Activated T-helper 1 cell treated with Interleukin-2 at 50 U/mL for 16 hours (primary cell): ENCODE measurements at places on chromosomes 3 and 15.

DNA sequence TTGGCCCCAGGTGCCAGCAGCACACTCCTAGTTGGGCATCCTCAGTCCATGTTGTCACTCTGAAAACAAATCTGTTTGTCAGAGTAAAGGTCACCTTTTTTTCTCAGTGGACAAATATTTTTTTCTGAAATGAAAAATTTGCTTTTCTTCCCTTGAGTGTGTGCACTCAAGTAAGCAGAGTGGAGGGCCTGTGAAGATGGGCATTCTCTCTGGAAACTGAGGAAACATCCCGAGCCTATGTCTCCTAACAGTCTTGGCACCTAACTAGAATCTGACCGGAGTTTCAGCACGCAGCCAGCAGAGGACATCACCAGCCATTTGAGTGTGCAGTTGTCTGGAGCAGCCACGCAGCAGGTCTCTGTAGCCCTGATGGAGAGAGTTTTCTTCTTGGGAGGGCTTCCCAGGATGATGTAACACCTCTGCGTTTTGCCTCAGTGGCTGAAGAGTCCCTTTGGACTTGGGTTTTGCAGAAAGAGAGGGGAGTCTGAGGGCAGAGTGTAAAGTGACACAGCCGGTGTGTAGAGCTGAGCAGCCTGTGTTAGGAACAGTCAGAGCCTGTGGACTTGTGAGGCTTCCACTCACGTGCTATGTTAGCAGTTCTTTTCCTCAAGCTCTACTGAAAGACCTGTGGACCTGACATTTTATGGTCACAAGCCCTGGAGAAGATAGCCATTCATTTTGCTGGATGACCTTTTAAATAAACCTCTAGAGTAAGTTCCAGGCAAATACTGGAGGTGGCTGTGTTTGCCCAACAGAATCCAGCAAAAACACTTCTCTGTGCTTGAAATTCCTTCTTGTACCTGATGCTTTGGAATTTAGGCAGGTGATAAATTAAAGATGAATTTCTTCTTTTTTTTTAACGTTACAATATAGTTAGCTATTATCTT lies 51.6 kb downstream of the ABHD2 start:
- no peak for DNase-seq

DNA sequence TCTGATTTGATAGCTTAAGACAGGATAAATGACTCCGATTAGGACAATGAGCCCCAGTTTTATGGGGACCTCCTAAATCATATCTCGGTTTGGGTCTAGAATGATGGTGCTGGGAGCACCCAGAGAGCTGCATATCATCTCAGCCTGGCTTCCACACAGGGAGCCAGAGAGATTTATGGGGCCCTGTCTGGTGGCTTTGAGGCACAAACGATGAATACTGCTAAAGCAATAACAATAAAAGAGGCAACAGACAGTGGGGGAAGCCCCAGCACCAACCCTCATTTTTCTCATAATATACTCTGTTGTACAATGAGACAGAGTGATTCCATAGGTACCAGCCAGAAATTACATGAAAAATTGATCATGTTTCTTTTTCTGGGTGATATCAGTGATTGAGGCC lies 889.0 kb upstream of the CFAP20DC start:
- no peak for DNase-seq

- no peak for DNase-seq
Observed at GRCh38 chr15:70140543-70141375, 43.0 kb upstream of the TLE3 start.

DNA sequence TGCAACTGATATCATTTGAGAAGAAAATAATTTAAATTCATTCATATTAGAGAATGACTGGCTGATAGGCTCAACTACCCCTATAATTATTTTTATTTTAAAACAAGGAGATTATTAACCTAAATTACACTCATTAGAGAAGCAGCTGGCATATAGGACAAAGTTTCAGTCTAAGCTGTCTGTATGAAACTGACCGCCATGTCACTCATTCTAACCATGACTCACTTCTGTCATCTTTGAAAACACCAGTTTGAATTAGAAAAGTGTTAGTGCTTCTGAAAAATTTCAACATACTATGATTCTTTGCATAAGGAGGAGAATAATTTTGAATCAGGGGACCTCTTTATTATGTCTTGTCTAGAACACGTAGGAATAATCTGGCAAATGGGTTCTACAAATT lies 1058.5 kb downstream of the ROBO2 start:
- DNase-seq, result no peak

DNA sequence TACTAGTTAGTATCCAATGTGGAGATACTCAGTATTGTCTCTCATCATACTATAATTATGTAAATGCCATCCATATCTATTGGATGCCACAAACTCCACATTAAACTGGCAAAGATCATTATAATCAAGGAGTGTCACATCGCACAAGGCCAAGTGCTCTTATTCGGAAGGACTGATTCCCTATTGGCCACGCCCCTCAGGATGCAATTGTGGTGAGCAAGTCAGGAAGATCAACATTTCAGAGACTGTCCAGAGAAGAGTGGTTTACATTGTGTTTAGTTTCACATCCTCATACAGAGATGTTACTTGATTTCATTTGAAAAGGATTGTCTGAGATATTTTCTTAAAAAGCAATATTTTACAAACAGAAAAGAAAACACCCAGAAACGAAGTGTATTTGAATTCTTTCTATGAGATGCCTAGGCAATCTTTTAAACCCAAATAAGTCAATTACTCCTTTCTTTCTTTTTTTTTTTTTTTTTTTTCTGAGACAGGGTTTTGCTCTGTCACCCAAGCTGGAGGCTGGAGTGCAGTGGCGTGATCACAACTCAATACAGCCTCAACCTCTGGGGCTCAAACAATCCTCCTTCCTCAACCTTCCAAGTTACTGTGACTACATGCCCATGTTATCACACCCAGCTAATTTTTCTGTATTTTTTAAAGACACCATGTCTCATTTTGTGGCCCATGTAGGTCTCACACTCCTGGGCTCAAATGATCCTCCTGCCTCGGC lies 369.1 kb downstream of the RBMS3 start:
- no peak for DNase-seq

GRCh38 chr3:177838766-177839350 lies 641.6 kb upstream of the TBL1XR1 start:
- DNase-seq, result no peak

- DNase-seq, result no peak
Observed at GRCh38 chr3:58492494-58492905, 604 bp downstream of the KCTD6 start.

DNA sequence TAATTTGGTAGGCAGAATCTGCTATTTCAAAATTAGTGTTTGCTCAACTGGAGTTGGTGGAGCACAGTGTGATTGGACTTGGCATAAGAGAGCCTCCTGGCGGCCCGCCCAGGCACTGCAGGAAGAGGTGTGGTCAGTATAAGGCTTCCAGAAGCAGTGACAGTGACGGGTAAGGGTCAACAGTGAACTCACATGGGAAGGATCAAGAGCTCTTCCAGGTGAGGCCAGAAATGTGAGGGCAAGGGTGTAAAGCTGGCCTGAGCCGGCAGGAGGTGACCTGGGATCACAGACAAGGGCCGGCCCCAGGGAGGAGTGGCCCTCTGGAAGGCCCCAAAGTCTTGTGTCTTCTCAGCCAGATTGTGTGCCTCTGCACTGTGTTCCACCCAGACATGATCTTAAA lies 93.2 kb upstream of the RNF7 start:
- peak; percentile 28 for DNase-seq

- DNase-seq, result peak; percentile 91
Observed at GRCh38 chr3:50337175-50337861, 3.3 kb downstream of the RASSF1 start.

GRCh38 chr15:83155942-83156341 lies 48.5 kb downstream of the TM6SF1 start:
- no peak for DNase-seq

GRCh38 chr3:5494905-5495519 lies 307.5 kb downstream of the EDEM1 start:
- no peak for DNase-seq

DNA sequence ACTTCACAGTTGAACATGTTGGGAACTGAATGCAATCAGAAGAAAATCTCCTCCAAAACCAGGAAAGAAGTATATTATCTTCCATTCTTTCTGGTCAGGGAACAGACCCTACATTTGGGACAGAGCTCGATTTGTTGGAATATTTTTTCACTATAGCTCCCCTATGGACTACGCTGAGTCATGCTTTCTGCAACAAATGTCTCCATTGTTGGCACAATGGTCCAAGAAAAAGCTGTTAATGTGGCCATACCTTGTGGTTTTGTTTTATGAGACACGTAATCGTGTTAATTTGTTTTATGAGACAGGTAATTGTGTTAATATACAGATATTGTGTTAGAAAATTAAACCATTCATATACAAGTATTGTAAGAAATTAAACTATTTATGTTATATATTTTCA lies 101.4 kb downstream of the TGFBR2 start:
- no peak for DNase-seq

- no peak for DNase-seq
Observed at GRCh38 chr15:24224161-24224560, 451.4 kb upstream of the NPAP1 start.

DNA sequence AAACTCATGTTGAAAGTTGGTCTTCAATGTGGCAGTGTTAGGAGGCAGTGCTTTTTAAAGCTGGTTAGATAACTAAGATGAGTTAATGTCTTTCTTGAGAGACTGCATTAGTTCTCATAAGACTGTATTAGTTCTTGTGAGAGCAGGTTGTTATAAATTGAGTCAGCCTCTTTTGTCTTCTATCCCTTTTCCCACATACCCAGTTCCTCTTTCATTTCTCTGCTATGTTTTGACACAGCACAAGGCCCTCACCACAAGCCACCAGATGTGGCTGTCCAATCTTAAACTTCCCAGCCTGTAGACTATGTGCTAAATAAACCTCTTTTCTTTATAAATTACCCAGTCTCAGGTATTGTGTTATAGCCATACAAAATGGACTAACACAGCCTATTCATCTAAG lies 94.6 kb upstream of the SNTN start:
- DNase-seq, result no peak

DNA sequence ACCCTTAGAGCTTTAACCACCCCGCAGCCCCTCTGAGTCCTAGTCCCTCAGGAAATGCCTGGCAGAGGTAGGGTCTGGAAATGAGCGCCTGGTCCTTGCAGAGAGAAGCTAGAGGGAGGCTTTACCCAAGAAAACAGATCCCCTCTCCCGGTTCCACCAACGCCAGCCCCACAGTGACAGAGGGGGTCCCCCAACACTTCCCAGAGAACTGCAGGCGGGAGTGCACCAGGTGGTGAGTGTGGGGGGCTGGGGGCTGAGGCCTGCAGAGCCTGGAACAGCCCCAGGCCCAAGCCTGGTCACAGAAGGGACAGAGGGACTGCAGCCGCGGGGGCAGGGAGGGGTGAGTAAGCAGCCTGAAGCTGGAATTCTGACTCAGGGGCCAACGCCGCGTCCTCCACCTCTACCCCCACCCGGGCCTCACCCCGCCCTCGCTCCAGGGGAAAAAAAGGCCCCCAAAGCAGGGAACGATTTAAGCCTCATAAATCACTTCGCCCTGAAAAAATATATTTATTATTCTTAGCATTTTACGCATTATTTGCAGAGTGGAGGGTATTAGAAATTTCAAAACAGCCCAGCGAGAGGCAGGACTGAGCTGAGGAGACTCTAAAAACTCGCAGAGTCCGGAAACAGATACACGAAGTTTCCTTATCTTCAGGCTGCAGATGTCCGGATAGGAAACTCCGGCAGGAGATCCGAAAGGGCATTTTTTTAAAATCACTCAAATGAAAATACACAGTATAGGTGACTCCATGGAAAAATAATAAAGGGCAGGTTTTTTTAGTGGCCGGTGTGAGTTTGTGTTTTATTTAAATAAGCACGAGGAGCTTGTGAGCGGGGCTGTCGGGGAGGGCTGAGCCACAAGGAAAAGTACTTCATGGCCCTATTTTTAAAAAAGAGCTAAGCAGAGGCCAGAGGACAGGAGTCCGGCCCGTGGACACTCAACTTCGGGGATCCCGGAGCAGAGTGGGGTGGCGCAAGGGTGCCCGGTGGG lies 10.0 kb downstream of the GATA2 start:
- DNase-seq, result no peak
